Activated CD4-positive, alpha-beta memory T cell treated with anti-CD3 and anti-CD28 coated beads, Interleukin-2, amount 10 ng/mL, durations not matched to agents 7 days and 5 days (primary cell): ENCODE measurements at places on chromosomes 4 and X. TPM values are rescaled to one million over a fixed set of nuclear protein-coding genes. Genes with fewer than 3 reads are reported as not detected.

The TLR3 gene
- total RNA-seq = 2.2 TPM

GRCh38 chrX:131216828-131217227 lies 72.3 kb downstream of the IGSF1 start:
- H3K27ac ChIP-seq = no peak overlapping the region
- H3K4me3 ChIP-seq = no peak overlapping the region
- no peaks in the 10 kb centered on the region for H3K4me1 ChIP-seq
- no peaks in the 10 kb centered on the region for H3K36me3 ChIP-seq
- H3K27me3 ChIP-seq = no peaks in the 10 kb centered on the region
- DNase-seq = no peak

DNA sequence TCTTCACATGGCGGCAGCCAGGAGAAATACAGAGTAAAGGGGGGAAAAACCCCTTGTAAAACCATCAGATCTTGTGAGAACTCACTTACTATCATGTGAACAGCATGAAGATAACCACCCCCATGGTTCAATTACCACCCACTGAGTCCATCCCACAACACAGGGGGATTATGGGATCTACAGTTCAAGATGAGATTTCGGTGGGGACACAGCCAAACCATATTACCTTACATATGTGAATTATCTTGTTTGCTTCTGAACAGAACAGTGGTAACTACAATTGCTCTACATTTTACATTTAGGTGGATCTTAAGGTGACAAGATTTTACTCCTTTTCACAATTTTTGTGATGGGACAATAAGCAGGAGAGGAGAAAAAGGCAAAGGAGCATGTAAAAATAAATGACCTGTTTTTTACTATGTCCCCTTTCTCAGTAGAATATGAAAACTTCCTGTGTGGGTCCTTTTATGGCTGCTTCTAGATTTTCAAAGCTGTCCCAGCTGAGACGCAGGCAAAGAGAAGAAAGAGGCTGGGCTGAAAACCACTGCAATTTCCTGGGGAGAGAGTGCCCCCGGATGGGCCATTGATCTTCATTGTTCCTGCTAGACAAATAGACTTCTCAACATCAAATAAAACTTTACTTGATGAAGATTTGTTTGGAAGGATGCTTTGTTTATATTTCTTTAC lies 45.9 kb upstream of the PGM2 start:
- no peaks in the 10 kb centered on the region for H3K36me3 ChIP-seq
- DNase-seq = peak; percentile 47
- peaks cover 11% of the 10 kb centered on the region for H3K4me1 ChIP-seq
- no peak overlapping the region for H3K27ac ChIP-seq
- H3K4me3 ChIP-seq = no peak overlapping the region

GRCh38 chrX:10467793-10468192 lies 152.6 kb downstream of the MID1 start:
- H3K4me1 ChIP-seq = no peaks in the 10 kb centered on the region
- H3K36me3 ChIP-seq = no peaks in the 10 kb centered on the region
- no peak overlapping the region for H3K4me3 ChIP-seq
- DNase-seq = no peak

The IL3RA gene
- total RNA-seq = 35.4 TPM

GRCh38 chrX:69387567-69388487 lies 116.3 kb upstream of the NALF2 start:
- peaks cover 3% of the 10 kb centered on the region for H3K27me3 ChIP-seq
- no peaks in the 10 kb centered on the region for H3K4me1 ChIP-seq
- H3K36me3 ChIP-seq = no peaks in the 10 kb centered on the region
- H3K27ac ChIP-seq = no peak overlapping the region
- no peak overlapping the region for H3K4me3 ChIP-seq

The SORBS2 gene
- not detected for total RNA-seq

DNA sequence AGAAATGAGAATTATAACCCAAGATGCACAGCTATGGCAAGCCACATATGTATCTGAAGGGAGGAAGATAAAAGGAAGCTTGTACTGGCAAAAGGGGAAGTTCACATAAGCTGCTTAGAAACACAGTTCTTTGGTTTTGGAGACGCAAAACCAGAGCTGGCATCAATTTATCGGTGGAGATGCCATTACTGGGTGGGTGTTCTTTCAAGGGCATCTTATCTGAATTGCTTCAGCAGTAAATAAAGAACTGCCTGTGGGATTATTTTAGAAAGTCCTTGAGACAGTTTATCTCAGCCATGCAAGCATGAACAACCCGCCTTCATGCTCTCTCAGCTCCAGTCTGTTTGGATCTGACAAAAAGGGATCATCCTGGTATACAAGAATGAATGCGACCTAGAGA lies 60.8 kb downstream of the DDX60 start:
- H3K4me1 ChIP-seq = peaks cover 4% of the 10 kb centered on the region
- H3K4me3 ChIP-seq = no peak overlapping the region
- no peak for DNase-seq
- no peaks in the 10 kb centered on the region for H3K27me3 ChIP-seq

DNA sequence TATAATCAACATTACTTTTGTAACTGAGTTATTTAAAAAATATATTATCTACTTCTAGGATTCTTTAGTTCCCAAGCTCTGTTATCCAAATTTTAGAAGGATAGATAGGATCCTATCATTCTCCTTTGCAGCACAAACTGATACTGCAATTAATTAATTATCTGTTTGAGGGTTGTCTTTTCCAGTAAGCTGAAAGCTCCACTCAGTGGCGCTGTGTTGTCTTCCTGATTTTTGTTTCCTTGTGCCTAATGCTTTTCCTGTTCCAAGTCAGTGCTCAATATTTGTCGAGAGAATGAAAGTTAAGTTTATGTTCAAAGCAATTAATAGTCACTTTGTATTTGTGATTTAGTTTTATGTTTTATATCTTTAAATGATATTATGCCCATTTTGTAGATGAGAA lies 107.4 kb upstream of the ANK2 start:
- peaks cover 2% of the 10 kb centered on the region for H3K27me3 ChIP-seq
- no peaks in the 10 kb centered on the region for H3K36me3 ChIP-seq
- H3K4me1 ChIP-seq = no peaks in the 10 kb centered on the region
- no peak overlapping the region for H3K4me3 ChIP-seq
- no peak for DNase-seq

- peaks cover 3% of the 10 kb centered on the region for H3K36me3 ChIP-seq
- peaks cover 6% of the 10 kb centered on the region for H3K4me1 ChIP-seq
- DNase-seq = no peak
These were observed 56.7 kb downstream of the CLDN34 start for GRCh38 chrX:10023821-10024220.

- H3K36me3 ChIP-seq = no peaks in the 10 kb centered on the region
- H3K4me3 ChIP-seq = no peak overlapping the region
These were observed 434.8 kb upstream of the IGFBP7 start for GRCh38 chr4:57544811-57545654.

The MAGED2 gene
- total RNA-seq = 63.3 TPM

DNA sequence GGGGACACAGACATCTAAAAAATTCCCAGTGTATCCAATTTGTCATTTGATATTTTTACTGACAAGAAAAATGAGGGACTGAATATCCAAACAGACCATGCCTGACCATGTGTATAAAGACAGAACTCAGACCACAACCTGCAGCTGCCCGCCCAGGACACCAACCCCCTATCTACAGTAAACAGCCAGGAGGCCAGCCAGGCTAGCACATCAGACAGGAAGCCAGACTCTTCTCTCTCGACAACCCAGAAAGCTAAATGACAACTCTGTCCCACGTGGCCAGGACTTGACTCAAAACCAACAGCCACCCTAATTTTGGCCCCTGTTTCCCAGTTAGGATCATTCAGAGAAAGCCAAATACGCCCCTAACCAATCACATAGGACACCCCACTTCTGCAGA lies 15.1 kb downstream of the AFAP1 start:
- H3K36me3 ChIP-seq = no peaks in the 10 kb centered on the region
- H3K27ac ChIP-seq = no peak overlapping the region
- H3K27me3 ChIP-seq = no peaks in the 10 kb centered on the region
- no peak overlapping the region for H3K4me3 ChIP-seq
- peaks cover 2% of the 10 kb centered on the region for H3K4me1 ChIP-seq

- H3K27ac ChIP-seq = no peak overlapping the region
- H3K4me1 ChIP-seq = no peaks in the 10 kb centered on the region
- H3K4me3 ChIP-seq = no peak overlapping the region
- H3K27me3 ChIP-seq = no peaks in the 10 kb centered on the region
- DNase-seq = no peak
- no peaks in the 10 kb centered on the region for H3K36me3 ChIP-seq
These were observed 474.8 kb downstream of the PDGFC start for GRCh38 chr4:156496797-156497196.

The UGT2A2 gene
- not detected for total RNA-seq

GRCh38 chrX:105302246-105302645 lies 81.8 kb upstream of the TEX13A start:
- H3K27ac ChIP-seq = no peak overlapping the region
- no peak overlapping the region for H3K4me3 ChIP-seq
- H3K27me3 ChIP-seq = no peaks in the 10 kb centered on the region
- no peaks in the 10 kb centered on the region for H3K36me3 ChIP-seq

- H3K4me3 ChIP-seq = no peak overlapping the region
- no peak overlapping the region for H3K27ac ChIP-seq
- no peak for DNase-seq
- H3K27me3 ChIP-seq = peaks cover 17% of the 10 kb centered on the region
- no peaks in the 10 kb centered on the region for H3K36me3 ChIP-seq
- H3K4me1 ChIP-seq = no peaks in the 10 kb centered on the region
These were observed 21.9 kb downstream of the SMAD1 start for GRCh38 chr4:145503486-145504072.

DNA sequence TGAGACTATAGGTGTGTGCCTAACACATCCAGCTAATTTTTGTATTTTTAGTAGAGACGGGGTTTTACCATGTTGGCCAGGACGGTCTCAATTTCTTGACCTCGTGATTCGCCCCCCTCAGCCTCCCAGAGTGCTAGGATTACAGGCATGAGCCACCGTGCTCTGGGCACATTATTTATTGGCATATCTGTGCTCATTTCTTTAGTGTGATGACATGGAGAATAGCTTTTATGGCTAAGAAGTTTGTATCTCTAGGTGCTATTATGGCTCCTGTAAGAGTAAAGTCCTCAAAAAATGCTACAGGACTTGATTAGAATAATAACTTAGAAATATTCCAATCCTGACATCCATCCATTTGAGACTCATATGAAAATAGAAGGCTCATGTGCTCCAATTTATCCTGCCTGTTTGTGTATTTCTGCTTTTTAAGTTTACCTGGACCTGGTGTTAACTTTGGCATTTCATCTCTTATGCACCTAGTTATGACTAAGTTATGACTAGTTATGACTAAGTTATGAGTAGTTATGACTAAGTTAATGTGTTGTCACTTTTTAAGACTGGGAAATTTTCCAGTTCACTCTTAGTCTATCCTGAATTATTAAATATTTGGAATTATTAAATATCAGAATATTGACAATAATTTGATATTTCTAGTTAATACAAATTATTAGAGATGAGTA lies 36.4 kb upstream of the UNC5C start:
- H3K36me3 ChIP-seq = no peaks in the 10 kb centered on the region
- H3K4me1 ChIP-seq = no peaks in the 10 kb centered on the region
- H3K27me3 ChIP-seq = no peaks in the 10 kb centered on the region

The DIPK2B gene
- total RNA-seq = not detected

The DDX53 gene
- not detected for total RNA-seq

The SHISA3 gene
- total RNA-seq = 0.60 TPM

The SYNPO2 gene
- 0.63 TPM for total RNA-seq

The MMAA gene
- total RNA-seq = 11.3 TPM

The TMSB15A gene
- total RNA-seq = 0.45 TPM

The ADGRG4 gene
- not detected for total RNA-seq

The UGT2B15 gene
- total RNA-seq = not detected

DNA sequence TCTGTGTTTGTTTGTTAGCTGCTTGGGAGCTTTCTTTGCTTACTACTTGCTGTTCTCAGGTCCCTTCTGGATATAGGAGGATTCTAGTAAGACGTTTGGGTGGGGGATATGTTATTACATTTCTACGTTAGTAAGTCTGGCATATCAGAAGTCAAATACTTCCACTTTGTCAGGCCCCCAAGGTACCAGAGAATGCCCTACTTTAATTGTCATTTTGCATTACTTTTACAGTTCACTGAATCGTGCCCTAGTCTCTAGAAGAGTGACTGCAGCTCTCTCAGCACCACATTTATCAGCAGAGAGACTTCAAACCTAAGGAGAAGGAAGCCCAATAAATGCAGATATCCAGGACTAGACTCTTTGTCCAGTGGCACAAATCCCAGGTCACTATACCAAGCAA lies 54.4 kb downstream of the PCDH19 start:
- no peak overlapping the region for H3K27ac ChIP-seq
- DNase-seq = no peak
- H3K27me3 ChIP-seq = no peaks in the 10 kb centered on the region
- H3K4me1 ChIP-seq = no peaks in the 10 kb centered on the region
- no peaks in the 10 kb centered on the region for H3K36me3 ChIP-seq

- no peak overlapping the region for H3K4me3 ChIP-seq
- no peak for DNase-seq
- H3K27ac ChIP-seq = no peak overlapping the region
- H3K4me1 ChIP-seq = no peaks in the 10 kb centered on the region
These were observed 10.9 kb upstream of the HSFX1 start for GRCh38 chrX:149762696-149763614.

GRCh38 chrX:97119474-97120109 lies 235.9 kb downstream of the RPA4 start:
- no peak overlapping the region for H3K27ac ChIP-seq
- no peaks in the 10 kb centered on the region for H3K36me3 ChIP-seq
- DNase-seq = no peak
- H3K4me3 ChIP-seq = no peak overlapping the region
- no peaks in the 10 kb centered on the region for H3K27me3 ChIP-seq

The MAP7D2 gene
- 0.43 TPM for total RNA-seq
